NCI-H2029 treated with DMSO at 0.1 percent for 48 hours (cell line): ENCODE measurements at places on chromosomes 16 and 17.

GRCh38 chr17:73371285-73371684 lies 59.5 kb upstream of the CDC42EP4 start:
- DNase-seq: no peak

- DNase-seq: no peak
Observed at GRCh38 chr16:87435372-87436224, 43.5 kb downstream of the MAP1LC3B start.

DNA sequence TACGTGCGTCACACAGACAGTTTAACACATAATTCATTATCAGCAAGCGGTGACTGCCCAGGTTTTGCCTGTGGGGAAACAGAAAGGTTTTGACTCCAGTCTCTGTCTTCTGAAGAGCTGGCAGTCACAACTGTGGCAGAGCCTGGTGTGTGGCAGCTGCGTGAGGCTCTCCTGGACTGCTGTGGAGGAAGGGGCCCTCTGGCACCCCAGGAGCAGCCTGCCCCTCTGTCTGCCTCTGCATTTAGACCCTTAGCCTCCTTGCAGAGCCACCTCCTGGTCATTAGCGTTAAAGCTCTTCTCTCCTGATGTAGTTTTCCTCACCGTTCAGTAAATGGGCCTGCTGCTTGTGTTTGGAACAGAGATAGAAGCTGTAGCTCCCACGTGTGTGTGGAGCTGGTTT lies 10.9 kb downstream of the RAB40C start:
- no peak for DNase-seq

DNA sequence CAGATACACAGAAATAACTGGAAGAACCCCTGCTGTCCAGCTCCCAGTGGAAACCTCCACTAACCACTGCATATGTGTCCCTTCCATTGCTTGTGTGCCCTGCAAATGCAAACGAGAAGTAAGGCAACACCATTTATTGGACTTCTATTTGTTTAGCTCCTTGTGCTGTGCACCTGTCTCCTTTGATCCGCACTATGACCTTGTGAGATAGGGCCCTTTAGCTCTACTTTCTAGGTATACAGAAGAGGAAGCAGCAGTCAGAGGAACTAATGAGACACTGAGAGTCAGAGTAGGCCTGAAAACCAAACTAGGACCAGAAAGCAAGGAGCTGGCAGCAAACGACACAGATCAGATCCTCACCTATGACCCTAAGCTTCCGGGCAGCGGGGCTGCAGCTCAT lies 22.4 kb downstream of the SOX9 start:
- peak; percentile 17 for DNase-seq

DNA sequence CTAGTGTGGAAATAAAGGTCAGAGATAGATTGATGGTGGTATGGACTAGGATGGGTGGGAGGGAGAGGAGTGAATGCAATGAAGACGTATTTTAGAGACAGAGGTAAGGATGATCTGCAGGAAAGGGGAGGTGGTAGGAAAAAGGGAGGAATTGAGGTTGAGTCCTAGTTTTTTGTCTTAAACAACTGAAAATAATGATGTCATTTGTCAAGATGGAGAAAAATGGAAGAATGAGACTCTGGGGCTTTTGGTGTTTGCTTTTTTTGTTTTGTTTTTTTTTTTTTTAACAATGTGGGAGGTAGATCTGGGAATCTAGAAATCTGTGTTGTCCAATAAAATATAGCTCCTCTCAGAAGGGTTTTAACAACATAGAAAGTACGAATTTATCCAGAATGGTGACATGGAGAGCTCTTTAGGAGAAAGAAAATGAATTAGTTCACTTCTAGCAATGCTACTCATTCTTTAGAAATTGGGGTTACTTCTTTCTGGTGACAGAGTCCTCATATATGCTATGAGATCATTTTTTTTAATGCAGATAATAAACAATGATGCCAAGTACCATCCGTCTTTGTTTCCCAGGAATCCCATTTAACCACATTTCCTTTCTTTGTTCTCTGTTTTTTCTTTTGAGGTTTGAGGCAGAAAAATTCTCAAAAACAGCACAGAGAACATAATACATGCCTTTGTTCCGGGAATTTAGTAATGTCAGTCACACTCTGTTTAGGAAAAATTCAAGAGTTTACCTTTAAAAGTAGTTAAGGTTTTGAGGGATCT lies 225.3 kb upstream of the COX10 start:
- DNase-seq: no peak
